ENCODE measurements at places on chromosomes 16 and 17.

DNA sequence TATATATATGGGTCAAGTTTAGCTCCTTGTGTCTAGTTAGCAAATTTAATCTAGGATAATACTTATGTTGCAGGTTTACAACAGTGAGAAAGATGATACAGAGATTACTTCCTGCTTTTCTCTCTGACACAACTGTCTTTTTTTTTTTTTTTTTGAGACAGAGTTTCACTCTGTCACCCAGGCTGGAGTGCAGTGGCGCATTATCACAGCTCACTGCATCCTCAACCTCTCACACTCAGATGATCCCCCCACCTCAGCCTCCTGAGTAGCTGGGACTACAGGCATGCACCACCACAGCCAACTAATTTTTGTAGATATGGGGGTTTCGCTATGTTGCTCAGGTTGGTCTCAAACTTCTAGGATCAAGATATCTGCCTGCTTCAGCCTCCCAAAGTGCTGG, 706.9 kb upstream of the SOX9 start:
- DNase-seq, result no peak

DNA sequence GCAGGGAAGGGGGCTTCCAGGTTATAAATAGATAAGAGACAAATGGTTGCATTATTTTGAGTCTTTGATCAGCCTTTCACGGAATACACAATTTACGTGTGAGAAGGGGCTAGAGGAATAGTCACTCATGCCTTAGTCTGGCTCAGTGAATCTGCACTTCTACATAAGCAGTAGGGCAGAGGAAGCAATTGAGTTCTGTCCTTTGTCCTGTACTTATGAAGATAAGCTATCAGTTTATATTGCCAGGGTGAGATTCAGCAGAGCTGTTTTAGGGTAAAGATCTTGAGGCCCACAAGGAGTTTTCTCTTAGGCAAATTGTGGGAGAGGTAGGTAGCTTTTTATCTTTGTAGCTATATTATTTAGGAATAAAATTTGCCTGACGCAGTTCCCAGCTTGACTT, 33.3 kb downstream of the TOM1L1 start:
- DNase-seq, result no peak

- DNase-seq, result no peak
Observed at GRCh38 chr16:1913327-1914083, 4.7 kb downstream of the HS3ST6 start.

- no peak for DNase-seq
Observed at GRCh38 chr17:46027048-46027975, 28.3 kb downstream of the STH start.

DNA sequence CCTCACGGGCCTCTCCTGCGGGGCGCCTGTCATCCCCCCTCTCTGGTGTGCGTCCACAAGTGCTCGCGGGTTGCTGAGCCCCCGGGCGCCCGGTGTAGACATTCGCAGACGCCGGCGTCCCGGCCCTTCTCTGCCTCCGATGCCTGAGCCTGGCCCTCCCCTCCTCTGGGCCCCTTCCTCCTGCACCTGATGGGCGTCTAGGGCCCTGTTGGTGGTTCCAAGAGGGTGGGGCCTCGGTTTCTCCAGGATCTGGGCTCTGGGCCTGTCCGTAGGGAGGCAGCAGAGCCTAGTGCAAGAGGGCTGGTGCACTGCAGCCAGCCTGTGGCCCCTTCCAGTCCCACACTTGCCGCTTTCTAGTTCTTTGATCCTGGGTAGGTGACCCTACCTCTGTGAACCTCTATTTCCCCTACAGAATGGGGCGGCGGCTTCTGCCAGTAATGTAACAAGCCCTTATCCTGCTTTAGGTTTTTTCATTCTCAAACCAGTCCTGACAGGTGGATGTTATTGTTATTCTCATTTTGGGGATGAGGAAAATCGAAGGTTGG, 623 bp downstream of the E4F1 start:
- no peak for DNase-seq

DNA sequence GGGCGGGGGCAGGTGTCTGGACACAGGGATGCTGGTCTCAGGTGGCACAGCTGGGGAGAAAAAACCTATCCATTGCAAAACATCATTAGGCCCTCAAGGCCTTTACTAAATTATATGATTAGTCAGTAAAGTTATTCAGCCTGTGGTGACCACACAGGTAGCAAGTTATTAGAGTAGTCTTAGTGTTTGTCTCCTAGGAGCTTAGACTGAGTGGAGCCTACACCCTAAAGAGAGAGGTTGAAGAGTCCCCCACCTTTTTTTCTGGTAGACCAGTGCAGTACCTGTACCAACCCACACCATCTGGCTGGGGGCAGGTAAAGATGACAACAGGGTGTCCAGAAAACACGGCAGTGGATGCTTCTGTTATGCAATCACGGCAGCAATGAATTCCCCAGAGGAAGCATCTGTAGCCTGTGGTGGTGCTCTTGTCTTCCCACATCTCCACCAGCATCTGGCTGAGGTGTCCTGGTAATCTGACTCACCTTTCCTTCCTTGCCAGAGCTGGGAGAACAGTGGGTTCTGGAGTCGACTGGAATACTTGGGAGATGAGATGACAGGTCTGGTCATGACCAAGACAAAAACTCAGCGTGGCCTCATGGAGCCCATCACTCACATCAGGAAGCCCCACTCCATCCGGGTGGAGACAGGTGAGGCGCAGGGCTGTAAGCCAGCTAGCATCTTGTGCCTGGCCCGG, 11.0 kb downstream of the MYCBPAP start:
- no peak for DNase-seq

DNA sequence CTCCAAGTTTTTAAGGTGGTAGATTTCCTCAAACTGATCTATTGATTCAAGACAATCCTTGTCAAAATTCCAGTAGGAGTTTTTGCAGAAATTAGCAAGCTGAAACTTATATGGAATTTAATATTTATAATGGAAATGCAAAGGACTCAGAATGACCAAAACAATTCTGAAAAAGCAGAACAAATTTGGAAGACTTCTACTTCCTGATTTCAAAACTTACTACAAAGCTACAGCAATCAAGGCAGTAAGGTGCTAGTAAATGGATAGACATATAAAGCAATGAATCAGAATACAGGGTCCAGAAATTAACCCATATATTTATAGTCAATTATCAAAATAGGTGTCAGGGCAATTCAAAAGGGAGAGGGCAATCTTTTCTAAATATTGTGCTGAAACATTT, 11.8 kb upstream of the IL21R start:
- DNase-seq, result no peak

GRCh38 chr17:51147650-51148049, 5.7 kb upstream of the NME1 start:
- DNase-seq, result no peak

DNA sequence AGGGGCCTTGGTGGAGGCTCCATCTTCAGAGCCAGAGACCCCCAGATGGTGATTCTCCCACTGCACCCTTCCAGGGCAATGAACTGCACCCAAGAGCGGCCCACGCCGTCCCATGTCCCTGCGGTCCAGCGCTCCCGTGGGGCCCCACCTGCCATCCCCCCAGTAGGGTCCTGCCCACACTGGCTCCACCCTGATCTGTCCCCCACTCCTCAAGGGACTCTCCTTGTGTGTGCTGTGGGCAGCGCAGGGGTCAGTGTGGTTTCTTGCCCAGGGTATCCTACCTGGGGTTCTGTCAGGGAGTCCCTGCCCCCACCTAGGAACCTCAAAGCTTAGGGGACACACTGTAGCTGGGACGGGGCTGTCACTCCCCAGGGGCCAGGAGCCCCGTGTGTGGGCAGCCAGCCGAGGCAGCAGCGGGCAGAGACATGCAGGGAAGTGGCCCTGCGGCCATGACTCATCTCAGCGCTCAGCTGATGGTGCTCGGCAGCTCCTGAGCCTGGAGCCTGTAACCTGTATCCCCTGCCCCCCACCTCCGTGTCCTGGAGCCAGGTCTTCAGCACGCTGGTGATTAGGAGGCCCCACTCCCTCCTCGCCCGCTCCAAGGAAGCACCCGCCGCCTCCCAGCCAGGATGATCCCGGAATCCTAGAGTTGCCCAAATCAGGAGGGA, 35.7 kb upstream of the SSTR5 start:
- DNase-seq, result no peak

DNA sequence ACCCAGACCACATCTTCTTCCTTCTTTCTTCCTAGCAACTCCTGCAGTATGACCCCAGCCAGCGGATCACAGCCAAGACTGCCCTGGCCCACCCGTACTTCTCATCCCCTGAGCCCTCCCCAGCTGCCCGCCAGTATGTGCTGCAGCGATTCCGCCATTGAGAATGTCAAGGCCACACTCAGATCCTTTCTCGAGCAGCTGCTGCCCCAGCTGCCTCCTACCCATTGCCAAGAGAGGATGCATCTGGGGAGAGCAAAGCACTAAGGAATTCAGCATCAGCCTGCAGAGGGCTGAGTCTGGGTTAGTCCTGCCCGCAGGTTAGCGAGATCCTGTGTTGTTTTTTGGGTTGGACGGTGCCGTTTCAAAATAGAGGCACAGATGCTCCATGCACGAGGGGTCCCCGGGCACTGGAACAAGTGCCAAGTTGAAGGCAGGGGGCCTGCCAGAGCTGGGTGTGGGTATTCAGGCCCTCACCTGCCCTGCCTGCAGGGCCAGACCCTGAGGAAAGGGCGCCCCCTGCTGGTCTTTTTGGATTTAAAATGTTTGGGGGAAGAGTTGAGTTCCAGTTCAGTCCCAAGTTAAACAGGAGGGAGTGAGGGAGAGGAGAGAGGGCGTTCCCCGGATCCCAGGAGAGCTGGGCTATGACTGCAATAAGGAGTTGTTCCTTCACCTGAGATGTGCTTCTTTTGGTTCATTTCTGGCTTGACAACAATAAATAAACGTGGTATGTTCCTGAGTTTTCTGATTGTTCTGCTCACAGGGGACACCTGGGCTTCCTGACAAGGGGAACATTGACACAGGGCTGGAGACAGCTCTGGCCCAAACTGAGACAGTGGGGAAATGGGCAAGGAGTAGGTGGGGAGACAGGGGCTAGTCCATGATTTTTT, 4.9 kb downstream of the CDK3 start:
- peak; percentile 70 for DNase-seq

GRCh38 chr16:69131167-69131838, 1.1 kb downstream of the CHTF8 start:
- no peak for DNase-seq

- DNase-seq, result no peak
Observed at GRCh38 chr17:63996430-63997182, 1.5 kb upstream of the PRR29 start.

- no peak for DNase-seq
Observed at GRCh38 chr17:42886283-42887176, 14.1 kb upstream of the G6PC1 start.

DNA sequence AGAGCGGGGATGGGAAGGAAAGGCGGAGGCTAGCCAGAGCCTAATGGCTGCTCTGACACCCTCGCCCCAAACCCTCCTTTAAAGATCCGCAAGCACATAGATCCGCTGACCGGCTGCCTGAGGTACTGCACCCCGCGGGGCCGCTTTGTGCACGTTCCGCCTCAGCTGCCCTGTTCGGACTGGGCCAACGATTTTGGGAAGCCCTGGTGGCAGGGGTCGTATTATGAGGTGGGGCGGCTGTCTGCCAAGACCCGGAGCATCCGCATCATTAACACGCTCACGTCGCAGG, 663 bp downstream of the CYB5D1 start:
- DNase-seq, result peak; percentile 35

DNA sequence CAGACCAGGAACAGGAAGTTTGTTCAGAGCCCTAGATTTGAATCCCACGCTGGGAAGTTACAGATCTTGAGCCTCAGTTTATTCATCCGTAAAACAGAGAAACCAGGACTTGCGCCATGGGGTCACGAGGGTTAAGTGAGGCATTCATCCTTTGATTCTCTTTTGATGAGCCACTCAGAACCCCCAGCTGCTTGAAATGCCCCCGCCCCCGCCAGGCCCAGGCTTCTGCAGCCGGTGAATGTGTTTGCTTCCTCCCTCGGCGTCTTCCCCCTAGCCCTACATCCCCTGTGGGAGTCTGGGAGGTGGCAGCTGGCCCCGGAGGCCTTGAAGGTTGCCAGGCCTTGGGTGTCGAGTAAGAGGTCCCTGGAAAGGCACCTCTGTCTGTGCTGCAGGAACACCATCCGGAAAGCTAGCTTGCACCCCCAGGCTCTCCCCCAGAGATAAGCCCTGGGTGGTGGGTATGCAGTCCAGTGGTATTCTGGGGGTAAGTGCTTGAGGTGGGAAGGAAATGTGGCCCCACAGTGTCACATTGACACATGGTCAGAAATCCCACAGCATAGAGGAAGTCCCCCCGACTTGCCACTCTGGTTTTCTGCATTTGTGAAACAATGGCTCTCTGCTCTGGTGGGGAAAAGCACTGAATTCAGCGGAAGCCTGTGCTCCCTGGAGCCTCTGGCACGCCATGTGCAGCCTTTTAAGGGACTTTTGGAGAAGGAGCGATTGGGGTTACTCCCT, 14.9 kb downstream of the IRF8 start:
- DNase-seq, result no peak

DNA sequence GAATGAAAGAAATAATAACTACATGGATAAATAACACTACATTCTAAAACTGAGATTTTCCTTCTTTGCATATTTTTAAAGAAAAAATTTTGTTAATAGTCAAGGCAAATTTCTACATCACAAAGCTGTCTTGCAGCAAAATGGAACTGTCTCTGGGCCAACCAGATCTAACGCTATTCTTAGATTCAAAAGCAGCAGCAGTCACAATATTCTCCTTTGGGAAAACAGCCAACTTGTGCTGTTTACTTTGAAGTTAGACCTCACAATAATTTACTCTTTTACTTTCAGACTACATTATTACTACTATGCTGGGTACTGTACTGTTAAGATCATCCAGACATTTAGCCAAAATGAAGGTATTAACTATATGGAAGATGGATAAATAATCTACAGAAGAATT, 189.1 kb downstream of the CEP112 start:
- no peak for DNase-seq

DNA sequence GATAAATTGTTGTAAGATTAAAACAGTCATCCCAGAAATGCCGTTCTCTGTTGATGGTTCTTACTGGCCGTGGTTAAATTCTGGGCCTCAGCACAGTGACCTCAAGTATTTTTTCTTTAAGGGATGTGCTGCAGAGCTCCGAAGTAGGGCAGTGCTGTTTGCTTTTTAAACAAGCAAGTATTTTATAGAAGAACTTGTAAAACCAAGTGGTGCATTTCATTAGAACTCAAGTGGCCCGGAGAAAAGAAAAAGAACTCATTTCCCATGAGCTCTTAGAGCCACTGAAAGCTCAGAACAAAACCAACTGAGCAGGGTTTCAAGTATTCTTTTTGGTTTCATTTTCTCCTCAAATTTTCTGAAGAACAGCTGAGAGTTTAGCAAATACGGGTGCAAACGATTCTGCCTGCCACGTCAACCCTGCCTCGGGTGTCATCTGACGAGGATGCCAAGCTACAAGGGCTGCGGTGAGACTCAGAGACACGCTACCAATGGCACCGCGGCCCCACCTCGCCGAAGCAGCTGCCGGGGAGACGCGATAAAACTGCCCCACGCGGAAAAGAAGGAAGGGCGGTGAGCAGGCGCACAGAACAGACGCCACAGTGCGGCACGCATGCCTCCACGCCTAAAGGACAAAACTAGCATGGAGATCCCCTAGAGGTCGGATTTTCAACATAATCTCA, 6.3 kb downstream of the LMF1 start:
- peak; percentile 68 for DNase-seq

- no peak for DNase-seq
Observed at GRCh38 chr17:17064322-17064721, 22.1 kb downstream of the MPRIP start.
